ENCODE measurements at places on chromosomes 4 and X.

- no peak for DNase-seq
Observed at GRCh38 chr4:138671106-138671505, 344.5 kb upstream of the NOCT start.

DNA sequence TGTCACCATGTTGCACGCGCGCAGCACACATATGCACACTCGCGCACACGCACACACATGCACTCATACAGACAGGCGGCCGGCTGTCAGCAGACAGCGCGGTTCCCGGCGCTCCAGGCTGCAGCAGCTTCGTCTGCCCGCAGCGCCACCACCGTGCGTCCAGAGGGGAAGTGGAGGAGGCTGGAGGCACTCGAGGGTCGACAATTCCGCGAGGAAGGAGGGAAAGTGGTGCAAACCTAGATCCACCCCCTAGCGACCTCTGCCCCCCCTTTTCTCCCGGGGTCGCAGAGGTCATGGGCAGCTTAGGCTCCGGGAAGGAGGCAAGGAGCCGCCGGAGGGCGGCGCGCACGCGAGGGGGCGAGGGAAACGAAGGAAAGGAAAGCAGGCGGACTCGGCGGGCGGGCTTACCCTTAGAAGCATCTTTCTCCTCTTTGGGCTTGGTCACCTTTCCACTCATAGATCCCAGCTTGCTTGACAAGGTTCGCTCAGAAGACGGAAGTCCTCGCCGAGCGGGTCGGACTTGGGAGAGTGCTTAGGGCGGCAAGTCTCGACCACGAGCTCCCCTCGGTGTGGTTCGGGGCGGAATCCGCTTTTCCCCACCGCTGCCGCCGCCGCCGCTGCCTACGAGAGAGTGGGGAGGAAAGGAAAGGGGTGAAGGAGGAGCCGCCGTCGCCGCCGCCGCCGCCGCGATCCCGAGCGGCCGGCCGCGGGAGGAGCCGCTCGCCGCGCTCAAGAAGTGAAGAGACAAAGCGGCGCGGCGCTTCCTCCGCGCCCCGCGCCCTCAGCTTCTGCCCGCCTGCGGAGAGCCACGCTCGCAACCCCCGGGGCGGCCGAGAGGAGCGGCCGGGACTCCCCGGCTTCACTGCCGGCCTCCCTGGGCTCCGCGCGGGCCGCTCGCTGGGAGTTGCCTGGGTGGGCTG lies 326.6 kb upstream of the F9 start:
- DNase-seq, result no peak

DNA sequence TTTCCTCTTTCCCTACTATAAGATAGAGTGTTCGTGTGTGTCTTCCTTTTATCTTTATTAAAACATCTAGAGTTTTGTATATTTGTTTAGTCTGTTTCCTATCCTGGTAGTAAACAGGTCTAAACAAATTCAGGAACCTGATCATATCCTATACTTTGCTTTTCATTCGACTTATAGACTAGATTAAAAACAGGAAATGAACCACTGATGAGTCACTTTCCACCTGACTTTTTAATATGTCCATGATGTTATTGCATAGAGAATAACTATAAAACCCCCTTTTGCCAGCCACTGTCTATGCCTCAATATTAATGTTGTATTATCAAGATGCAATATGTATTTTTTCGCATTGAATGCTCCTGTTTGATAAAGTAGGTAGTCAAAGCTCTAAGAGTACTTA lies 1794.0 kb downstream of the STIM2 start:
- no peak for DNase-seq

DNA sequence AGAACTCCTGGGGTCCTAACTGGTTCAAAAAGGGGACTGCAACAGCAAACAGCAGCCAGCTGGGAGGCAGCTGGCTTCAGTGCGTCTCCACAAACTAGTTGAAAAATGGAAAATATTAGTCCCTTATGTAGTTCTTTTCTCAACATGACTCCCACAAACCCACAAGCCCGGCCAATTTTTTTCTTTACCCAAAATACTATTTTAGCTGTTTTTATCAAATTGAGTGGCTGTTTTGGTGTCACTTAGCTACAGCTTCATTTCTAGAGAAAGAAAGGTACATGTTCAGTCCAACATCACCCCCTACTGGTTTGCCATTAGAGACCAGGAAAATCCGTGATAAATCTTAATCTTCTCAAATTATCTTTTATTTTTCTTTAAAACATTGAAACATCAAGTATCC lies 97.2 kb downstream of the GUCY2F start:
- DNase-seq, result no peak

GRCh38 chrX:139725720-139726119 lies 17.8 kb upstream of the MCF2 start:
- DNase-seq, result no peak

DNA sequence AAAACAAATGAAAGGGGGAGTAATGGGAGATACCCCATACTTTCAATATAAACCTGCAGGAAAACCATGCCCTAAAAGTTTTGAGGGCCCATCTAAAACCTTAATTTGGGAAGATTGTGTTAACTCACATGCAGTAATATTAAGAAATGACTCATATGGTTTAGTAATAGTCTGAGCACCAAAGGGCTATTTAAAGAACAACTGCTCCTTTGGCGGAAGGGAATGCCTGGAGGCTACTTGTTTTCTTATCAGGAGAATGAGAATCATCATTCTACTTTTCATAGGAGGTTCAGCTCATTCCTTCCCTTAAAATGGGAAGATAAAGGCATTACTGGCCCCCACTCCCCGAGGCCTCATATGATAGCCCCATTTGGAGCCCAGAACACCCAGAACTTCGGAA lies 47.6 kb downstream of the SPIN3 start:
- no peak for DNase-seq

GRCh38 chr4:154781126-154781982 lies at the start of gene RBM46:
Gene RBM46 (plus strand): TSS chr4:154781272. CDS start chr4:154796753, 15,481 bp downstream.
- no peak for DNase-seq

DNA sequence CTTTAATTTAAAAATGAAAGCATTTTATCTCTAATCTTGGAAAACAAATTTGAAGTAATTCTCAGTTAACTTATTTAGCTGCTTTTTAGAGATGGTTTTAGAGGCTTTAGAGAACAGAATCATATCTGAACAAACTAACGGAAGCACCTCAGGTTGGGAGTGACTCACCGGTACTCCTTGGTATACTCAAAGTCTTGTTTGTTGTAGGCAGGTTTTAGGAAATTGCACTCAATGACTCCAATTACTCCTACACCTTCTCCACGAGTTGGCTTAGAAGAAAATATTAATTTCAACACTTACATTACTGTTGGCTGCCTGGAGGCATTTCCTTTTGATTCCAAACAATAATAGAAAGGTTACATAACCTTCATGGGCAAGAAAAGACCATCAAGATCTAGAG lies 23.6 kb downstream of the MORC4 start:
- no peak for DNase-seq

GRCh38 chr4:39435659-39436563 lies 22.8 kb downstream of the RPL9 start:
- DNase-seq, result no peak

GRCh38 chrX:3521396-3521795 lies 174.9 kb upstream of the MXRA5 start:
- no peak for DNase-seq

GRCh38 chr4:140690093-140690492 lies 66.1 kb downstream of the TBC1D9 start:
- DNase-seq, result no peak

DNA sequence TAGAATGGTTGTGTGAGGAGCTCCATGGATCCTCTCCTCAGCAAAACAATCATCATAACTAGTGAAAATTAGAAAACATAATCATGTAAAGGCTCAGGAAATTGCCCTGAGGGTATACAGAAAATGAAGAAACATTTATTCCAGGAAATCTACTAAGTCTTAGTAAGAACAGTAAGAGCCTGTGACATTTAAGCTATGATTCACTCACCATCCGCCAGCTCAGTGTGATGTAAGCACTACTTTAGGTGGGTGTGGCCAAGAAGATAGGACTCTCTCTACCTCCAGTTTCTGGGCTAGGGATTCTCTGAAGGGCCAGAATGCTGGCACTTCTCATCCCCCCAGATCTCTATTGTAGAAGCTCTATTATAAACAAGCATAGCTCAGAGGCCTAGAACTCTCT lies 147.5 kb downstream of the DLG3 start:
- no peak for DNase-seq

DNA sequence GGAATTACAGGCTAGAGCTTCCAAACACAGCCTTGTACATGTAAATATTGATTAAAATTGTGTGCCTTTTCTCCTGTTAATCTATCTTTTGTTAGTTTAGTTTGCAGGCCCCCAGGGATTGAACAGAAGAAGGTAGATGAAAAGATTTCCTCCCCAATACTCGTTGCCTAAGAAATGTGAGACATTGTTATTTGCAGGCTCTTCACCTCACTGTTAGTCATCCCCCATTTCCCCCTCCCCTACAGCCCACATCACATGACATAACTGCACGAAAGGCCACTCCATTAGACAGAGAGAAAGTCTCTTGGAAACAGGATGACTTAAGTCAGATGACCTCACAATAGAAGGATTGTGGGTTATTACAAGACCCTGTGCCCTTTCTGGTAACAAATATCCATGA lies 13.3 kb upstream of the MID1 start:
- DNase-seq, result no peak

- DNase-seq, result no peak
Observed at GRCh38 chr4:19930742-19931141, 321.0 kb upstream of the SLIT2 start.

GRCh38 chr4:23224684-23225420 lies 532.1 kb downstream of the GBA3 start:
- no peak for DNase-seq

- DNase-seq, result peak; percentile 31
Observed at GRCh38 chrX:46628460-46629371, 55.2 kb downstream of the CHST7 start.

DNA sequence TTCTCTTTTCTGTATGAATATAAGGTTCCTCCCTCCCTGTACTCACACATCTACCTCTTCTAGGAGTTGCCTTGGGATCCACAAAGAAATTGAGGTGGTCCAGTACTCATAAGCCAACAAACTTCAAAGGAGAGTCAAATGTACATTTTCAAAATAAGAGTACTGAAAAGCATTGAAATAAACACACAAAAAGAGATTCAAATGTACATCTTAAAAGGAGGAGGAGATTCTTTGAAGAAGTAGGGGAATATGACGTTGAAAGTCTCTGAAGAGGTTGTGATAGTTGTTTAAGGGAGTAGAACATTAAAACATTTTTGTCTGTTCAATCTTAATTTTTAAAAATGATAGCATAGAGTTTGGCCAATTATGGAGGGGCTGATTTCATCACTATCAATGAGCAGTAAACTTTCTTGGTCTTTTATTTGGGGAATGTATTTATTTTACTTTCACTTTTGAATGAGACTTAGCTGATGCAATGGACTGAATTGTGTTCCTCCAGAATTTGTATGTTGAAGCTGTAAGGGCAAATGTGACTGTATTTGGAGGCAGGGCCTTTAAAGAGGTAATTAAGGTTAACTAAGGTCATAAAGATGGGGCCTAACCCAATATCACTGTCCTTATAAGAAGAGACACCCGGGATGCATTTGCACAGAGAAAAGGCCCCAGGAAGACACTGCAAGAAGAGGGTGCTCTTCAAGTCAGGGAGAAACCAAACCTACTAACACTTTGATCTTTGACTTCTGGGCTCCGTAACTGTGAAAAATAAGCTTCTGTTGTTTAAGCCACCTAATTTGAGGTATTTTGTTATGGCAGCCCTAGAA lies 226.3 kb upstream of the PGRMC2 start:
- peak; percentile 1 for DNase-seq

GRCh38 chr4:185599553-185600243 lies 64.4 kb upstream of the PDLIM3 start:
- no peak for DNase-seq

DNA sequence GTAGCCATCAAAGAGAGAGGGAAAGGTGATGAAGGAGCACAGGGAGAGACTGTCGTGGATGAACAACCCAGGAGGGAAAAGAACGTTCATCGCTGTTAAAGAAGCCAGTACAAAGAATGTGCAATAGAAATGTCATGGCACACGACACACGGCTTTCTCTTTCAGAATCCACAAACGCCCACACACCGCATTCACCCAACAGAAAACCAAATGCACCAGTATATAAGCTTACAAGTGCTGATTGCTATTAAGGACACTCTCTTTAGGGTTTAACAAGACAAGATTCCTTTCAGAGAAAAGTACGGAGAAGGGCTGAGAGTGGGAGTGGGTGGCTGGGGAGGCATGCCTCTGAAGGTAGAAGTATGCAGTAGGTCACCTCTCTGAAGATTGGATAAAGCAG lies 80.2 kb downstream of the C4orf51 start:
- no peak for DNase-seq

DNA sequence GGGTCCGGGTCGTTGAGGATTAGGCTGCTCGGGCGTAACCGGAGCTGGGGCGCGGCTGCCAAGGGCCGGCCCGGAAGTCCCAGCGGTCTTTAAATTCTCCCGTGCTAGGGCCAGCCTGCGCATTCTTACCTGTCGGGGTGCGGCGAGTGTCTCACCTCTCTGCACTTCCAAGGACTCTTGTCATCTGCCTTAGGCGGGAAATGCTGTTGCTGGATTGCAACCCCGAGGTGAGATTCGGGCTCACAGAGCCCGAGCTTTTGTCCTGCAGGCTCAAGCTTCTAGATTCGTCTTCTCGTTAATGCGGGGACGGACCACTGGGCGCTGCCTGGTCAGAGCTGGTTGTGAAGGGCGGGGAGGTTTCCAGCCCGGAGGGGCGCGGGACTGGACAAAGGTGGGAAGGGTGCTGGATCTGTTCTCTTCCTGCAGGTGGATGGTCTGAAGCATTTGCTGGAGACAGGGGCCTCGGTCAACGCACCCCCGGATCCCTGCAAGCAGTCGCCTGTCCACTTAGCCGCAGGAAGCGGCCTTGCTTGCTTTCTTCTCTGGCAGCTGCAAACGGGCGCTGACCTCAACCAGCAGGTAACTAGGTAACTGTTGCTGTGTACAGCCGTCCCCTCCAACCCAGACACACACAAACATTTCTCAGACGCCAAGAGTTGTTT lies at the start of gene ANKRD37:
Gene ANKRD37, plus strand, starts transcription at position 118 of the 662 bp plus-strand sequence. Its CDS starts 83 bp downstream, at position 201.
- no peak for DNase-seq

- DNase-seq, result no peak
Observed at GRCh38 chrX:7190157-7190556, 42.2 kb upstream of the PUDP start.

DNA sequence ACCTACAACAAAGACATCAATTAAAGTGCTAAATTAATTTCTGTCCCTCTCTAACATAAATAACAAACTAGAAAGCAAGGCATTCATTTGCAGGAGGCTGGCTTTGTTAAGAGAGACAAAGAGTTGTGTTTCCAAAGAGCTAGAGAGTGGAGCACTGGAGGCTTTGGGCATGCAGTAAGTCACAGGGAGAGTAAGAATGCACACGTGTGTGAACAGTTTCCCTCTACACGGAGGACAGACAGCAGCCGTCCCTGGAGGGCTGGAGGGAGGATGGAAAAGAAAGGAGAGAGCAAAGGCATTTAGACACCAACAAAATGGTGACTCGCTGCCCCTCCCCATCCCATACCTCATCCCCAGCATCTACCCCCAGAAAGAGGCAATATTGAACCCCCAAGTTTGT lies 20.4 kb upstream of the DCHS2 start:
- no peak for DNase-seq

GRCh38 chr4:124318292-124318691 lies 394.2 kb downstream of the ANKRD50 start:
- DNase-seq, result no peak

DNA sequence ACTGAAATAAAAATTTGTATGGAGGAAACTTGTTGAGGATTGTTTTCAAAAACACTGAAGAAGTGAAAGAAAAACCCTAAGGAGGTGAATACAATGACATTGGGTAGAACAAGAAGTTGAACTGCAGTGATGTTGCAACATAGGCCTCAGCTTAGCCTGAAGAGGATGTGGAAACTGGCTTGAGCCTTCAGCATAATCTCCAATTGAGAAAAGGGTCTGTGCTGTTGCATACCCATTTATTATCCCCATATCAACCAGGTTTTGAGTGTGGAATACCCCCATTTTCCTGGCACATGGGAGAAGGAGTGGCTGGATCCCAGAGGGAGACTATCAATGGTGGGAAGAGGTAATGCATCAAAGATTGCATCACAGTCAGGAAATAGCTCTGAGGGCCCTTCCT lies 695.0 kb upstream of the HS3ST1 start:
- no peak for DNase-seq
